ENCODE measurements at places on chromosomes 3 and 15.
A peak's percentile ranks its signal among the peaks of the same experiment; 100 is the strongest.

DNA sequence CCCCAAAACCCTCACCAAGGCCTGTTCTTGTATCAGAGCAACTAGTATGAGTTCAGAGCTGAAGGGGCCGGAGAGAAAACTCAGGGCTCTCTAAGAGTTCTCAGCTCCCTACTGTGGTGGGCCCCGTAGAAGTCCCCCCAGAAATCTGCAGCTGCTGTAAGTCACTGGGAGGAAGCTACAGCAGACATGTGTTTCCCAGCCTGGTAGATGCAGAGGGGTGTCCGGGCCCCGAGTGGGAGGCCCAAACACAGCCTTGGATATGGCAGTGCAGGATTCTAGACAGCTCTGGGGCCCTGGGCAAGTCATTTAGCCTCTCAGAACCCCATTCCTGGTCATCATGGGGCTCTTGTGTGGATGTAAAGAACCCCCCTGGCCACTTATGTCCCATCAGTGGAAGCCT is 39.2 kb upstream of the CSPG4 start:
- DNase-seq, result no peak

- no peak for DNase-seq
These were observed 7.2 kb downstream of the EOMES start for GRCh38 chr3:27714692-27715453.

GRCh38 chr3:66475386-66476020 is 25.3 kb downstream of the LRIG1 start:
- no peak for DNase-seq

GRCh38 chr3:25427155-25427554 is 908 bp upstream of the RARB start:
- DNase-seq, result no peak

- no peak for DNase-seq
These were observed 594.9 kb upstream of the SUCLG2 start for GRCh38 chr3:68249265-68249664.

- DNase-seq, result no peak
These were observed 659.1 kb downstream of the GRM7 start for GRCh38 chr3:7520059-7520458.

- DNase-seq, result peak; percentile 73
These were observed 13.6 kb upstream of the DENND6A start for GRCh38 chr3:57706462-57706861.

GRCh38 chr3:171456765-171457606 is 3.2 kb downstream of the TNIK start:
- no peak for DNase-seq

DNA sequence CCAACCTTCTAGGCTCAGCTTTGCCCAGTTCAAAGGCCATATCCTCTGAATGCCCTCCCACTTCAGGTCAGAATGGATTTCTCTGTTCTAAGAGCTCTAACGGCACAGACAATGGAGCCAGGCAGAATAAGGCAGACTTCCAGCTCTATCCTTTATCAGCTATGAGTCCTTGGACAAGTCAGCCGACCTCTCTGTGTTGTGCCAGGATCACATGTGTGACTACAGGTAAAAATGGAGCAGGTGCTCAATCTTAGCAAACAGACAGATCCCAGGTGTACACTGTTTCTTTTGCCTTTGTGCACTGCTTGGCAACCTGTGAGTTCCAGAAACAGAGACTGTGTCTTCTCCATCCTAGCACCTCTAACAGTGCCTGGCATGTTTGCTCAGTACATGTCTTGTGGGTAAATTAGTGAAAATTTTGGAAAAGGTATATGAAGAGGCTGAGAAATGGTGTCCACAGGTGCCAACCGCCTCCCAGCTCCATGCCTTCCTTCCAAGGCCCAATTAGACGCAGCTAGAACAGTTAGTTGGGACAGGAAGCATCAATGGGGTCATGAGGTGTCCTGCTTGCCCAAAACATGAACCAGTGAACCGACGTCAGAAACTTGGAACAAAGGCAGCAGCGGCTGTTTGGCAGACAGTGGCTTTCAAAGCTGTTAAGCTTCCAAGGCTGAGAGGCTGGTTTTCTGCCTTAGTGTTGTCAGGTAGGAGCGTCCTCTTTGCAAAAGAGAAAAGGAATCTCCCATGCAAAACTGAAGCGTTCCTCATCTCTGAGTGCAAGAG is 28.7 kb downstream of the TLE3 start:
- DNase-seq, result no peak

DNA sequence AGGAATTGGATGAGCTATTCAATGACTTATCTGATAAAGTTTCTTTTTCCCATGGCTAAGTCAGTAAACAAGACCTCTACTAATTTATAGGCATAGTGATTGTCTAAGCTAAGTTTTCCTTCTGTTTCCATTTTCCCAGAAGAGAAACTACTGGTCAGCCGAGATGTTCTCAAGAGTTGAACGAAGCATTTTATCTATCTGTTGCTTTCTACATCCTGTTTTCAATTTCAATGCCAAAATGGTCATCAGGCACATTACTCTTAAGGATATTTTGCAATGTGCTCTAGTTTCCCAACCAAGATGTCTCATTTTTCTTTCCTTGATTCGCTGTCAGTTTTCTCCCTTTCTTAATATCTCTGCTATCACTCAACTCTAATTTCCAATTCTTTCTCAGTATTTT is 228.7 kb downstream of the MBNL1 start:
- no peak for DNase-seq

DNA sequence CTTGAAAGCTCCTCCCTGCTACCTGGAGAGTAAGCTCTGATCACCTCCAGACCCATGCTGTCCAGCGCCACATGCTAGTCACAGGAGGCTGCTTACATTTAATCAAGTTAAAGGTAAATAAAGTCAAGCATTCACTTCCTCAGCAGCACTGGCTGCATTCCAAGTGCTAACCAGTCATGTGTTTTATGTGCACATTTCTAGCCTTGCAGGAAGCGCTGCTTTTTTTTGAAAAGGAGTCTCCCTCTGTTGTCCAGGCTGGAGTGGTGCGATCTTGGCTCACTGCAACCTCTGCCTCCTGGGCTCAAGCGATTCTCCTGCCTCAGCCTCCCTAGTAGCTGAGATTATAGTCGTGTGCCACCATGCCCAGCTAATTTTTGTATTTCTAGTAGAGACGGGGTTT is 279.2 kb downstream of the GABRG3 start:
- peak; percentile 23 for DNase-seq

DNA sequence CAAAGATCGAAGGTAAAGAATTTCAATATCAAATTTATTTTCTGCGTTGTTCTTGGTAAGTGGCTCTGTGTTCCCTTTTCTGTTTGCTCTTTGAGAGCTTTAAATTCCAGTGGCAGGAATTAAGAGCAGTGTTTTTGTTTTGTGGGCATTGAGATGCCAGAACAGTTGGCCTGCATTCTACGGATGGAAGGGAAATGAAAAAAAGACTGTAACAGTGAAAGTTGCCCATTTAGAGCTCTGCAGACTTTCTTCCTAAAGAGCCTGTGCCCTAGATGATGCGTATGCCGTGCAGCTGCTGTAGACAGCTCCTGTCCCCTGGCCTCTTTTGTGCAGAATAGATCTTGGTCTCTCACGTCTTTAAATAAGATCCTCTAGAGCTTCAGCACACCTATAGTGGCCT is 58.8 kb downstream of the KAT2B start:
- DNase-seq, result no peak

DNA sequence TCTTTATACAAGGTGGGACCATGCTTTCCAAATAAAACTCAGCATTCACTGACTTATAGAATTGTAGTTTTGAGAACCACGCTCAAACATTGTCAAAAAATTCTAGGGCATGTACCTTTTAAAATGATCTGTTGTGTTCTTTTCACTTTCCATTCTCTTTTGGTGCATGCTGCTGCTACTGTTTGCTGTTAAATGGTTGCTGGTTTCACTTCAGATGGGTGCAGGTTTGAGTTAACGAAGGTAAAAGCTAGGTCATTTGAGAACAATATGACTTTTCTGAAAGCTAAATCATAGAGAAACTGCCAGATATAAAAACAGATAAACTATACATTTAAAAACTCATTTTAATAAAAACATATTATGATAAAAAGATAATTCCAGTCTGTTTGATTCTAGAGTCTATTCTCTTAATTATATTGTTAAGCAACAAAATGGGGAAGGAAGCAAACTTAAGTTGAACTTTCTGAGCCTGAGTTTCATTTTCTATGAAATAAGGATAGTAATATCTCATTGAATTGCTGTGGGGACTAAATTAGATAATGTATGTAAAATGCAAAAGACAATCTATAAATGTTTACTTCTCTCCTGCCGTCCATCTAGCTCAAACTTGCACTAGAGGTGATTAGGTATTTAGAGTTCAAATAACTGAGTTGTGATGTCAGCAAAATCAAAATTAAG is 82.4 kb downstream of the OXSM start:
- no peak for DNase-seq

- DNase-seq, result no peak
These were observed at the start of gene ULK3 for GRCh38 chr15:74842581-74843444. ULK3 (minus strand) TSS chr15:74843156; CDS start chr15:74843105, 51 bp downstream.

- no peak for DNase-seq
These were observed 76.3 kb downstream of the KLHL25 start for GRCh38 chr15:85718271-85718971.

DNA sequence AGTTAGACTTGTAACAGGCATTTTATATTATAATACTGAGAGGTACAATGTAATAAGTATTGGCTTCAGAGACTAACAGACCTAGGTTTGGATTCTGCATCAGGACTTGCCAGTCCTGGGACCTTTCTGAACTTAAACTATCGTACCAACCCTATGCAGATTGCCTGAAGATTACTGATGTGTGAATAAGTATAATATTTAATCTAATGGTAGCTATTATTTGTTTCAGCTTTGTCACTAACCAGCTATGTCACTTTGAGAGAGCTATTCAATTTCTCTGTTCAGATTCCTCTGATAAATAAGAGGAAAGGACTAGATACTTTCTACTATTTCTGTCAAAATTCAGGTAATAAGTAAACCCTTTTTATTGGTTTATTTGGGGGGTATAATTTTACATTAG is 184.4 kb upstream of the NECTIN3 start:
- DNase-seq, result no peak

GRCh38 chr15:91668370-91668769 is 185.1 kb upstream of the SLCO3A1 start:
- DNase-seq, result no peak

GRCh38 chr3:122947738-122948137 is 79.8 kb downstream of the SEMA5B start:
- no peak for DNase-seq

DNA sequence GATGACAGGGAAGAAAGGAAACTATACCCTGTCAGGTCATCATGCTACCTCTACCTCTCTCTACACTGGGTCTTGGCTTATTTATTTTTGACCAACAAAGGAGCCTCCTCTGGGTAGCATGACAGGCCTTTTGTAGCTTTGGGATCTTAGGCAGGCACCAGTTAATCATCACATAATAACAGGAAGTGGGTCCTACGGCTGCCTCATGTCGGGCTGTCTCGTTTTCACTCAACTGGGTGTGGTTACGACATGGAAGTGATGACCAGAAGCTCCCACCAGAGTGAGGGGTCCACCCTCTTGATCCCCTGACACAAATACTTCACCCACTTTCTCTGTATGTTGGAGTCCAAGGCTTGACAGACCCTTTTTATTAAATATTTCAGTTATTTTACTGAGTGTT is 105.3 kb downstream of the CD47 start:
- no peak for DNase-seq

DNA sequence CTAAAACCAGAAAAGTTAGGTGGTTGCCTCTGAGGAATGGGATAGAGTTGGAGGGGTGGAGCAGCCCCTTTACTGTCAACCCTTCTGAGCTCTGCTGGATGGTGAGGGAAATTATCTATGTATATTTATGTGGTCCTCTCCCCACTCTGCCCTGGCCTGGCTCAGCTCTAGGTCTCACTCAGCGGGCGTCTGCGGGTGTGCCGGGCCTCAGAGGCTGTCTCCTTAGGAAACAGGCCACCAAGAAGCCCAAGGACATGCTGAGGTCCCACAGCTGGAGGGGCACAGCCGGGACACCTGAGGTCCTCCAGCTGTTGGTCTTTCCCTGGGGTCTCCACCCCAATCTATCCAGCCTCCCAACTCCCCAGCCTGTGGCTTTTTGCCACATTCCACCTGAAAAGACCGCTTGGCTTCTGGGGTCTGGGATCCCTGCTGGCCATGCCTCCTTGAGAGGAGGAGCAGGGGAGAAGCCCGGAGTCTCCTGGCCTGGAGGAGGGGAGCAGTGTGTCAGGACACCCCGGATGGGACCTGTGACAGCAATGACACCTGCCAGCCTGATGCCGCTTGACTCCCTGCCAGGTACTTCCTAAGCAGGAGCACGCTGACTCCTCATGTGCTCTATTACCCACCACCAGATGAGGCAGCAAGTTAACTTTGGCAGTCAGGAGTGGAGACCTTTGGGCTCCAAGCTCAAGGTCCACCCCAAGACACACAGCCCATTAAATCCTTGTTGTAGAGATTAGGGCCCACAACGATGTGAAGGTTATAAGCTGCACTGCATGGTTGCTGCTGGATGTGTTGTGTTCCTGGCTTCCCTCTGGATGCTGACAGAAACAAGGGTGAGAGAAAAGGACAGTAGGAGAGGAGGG is at the start of gene SLC28A1:
SLC28A1 (plus strand) TSS at position 747 of the 866 bp plus-strand sequence. CDS start 3,099 bp downstream, outside the sequence.
- DNase-seq, result peak; percentile 48

- DNase-seq, result no peak
These were observed 55.1 kb downstream of the DCLK3 start for GRCh38 chr3:36709281-36709680.

GRCh38 chr3:87771337-87772192 is 287.2 kb downstream of the CGGBP1 start:
- DNase-seq, result peak; percentile 0

DNA sequence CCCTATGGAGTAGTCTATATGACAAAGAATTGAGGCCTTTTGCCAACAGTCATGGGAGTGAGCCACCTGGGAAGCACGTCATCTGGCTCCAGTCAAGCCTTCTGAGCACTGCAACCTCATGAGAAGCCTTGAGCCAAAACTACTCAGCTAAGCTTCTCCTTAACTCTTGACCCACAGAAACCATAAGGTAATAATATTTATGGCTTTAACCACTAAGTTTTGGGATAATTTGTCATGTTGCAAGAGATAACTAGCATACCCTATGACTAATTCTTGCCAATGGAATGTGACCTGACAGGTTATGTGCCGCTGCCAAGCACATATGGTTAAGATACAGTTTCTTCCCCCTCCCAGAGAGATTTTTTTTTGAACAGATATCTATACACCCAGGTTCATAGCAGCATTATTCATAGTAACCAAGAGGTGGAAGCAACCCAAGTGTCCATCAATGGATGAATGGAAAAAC is 11.8 kb upstream of the SLC6A11 start:
- no peak for DNase-seq

GRCh38 chr15:88703533-88703932 is 64.7 kb downstream of the ISG20 start:
- no peak for DNase-seq

GRCh38 chr15:75425966-75426500 is 25.5 kb downstream of the SIN3A start:
- no peak for DNase-seq

DNA sequence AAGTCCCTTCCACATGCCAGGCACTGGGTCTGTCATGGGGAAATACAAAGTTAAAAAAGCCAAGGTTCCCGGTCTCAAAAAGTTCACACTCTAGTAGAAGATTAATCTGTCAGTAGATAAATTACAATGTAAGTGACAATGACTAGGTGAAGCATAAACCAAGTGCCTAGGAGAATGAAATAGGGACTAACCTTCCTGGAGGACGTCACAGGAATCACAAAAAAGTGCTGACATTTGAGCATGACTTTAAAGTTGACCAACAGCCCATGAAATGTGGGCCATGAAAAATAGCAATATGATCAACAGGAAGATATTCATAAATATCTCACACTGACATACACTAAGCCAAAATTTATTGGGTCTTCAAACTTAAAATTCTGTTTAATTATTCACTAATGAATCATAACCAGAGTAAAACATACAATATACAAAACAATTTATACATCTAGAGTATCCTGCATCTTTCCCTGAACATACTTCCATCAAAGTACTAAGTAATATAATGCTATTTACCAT is 20.0 kb downstream of the COPS2 start:
- no peak for DNase-seq

GRCh38 chr3:129603561-129603942 is 2.9 kb downstream of the PLXND1 start:
- DNase-seq, result no peak

Measured in epithelial cell of proximal tubule (primary cell).